Fibroblast of villous mesenchyme (primary cell): ENCODE measurements at places on chromosomes 7 and 10.

- DNase-seq = no peak
Observed at GRCh38 chr10:43013065-43013464, 63.8 kb upstream of the RET start.

DNA sequence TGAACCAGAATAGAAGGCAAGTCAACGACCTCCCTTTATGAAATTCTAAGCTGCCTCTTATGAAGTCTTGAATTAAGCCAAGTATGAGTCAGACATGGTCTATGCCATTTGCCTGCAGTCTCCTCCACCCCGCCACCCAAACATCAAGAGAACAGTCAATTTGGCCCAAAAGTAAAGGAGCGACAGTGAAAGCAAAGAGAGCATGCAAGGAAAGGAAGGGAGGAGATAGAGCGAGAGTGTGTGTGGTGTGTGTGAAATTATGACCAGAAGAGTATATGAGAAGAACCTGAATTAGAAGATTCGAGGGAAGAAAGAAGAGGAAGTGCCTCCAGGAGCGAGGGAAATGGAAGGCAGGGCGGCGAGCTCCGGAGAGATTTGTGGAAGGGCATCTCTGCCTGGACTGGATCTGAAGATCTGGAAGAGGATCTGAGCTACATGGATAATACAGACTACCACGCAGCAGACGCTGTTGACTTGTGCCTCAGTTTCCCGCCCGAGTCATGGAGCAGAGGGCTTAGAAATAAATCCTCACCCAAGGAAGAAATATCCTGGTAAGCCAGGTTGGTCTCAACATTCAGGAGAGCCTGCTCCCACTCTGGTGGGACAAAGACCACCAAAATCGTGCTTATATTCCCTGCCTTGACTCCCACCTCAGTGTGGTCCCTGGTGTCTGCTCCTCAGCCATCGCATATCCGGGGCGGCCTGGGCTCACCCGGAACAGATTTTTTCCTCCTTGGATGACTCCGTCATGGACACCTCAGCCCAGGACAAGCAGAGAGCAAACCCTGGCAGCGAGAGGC, 459 bp downstream of the ZDHHC6 start:
- DNase-seq = no peak

DNA sequence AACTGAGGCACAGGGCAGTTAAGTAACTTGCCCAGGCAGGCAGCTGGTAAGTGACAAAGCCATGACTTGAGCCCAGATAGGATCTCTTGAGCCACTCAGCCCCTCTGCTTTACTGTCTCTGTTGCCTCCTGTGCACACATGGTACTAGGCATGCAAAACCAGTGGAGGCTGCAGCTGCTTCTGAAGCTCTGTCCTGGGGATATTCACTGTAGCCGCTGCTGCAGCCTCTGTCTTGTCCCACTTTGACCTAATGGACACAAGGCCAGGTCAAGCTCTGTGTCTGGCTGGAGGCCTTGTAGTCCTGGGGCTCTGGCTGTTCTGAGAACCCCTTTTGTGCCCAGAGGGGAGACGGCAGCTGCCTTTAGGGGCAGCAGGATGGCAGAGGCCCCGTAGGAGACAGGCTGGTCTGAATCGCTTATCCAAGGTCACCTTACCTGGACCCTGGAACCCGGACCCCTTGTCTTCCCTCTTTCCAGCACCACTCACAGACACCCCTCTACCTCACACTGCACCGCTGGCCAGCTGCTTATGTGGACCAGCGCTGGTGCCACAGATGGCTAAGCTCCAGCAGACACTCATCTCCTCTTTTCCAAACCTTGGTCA, 57.6 kb downstream of the TSPAN15 start:
- no peak for DNase-seq

- no peak for DNase-seq
Observed at GRCh38 chr10:93261961-93262610, 188.4 kb downstream of the CYP26A1 start.

GRCh38 chr10:95304976-95305375, 14.2 kb upstream of the PDLIM1 start:
- no peak for DNase-seq

DNA sequence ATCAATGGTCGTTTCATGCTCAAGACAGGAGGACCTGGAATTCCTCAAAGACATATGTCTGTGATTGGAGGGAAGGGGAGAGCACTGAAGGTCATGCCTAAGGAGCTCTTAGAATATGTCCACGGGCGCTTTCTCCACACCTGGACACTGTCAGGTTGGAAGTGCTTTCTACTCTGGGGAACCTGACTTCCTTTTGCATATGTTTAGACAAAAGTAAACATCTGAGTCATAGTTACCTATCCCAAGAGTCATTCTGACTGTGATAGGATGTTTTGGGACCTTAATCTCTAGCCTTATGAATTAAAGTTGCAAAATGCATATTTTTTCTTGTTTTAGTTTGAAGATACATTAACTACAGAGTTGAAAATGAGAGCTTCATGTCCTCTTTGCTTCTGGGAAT, 251.7 kb downstream of the KLF6 start:
- no peak for DNase-seq

GRCh38 chr7:101197991-101198390, 2.8 kb downstream of the MOGAT3 start:
- no peak for DNase-seq

DNA sequence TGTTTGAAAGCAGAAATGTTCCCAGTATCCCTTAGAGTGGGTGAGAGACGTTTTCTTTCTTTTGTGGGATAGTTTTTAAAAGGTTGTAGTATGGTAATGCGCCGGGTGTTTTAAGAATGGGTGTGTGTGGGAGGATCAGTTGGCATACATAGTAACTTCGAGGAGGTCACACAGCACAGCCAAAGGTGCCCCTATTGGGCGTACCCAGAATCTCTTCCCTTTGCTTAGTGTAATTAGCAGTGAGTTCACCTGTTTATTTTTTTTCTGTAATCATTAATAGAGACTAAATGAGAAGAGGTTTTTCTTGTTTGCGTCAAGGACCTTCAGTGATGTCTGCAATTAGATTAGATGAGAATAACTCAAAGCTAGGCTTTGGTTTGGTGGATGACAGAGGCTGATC, 1.5 kb downstream of the PLEKHA8 start:
- no peak for DNase-seq
